Astrocyte of the cerebellum (primary cell): ENCODE measurements at places on chromosomes 4 and X.

- DNase-seq = no peak
Observed at GRCh38 chr4:123096038-123096437, 173.6 kb upstream of the NUDT6 start.

DNA sequence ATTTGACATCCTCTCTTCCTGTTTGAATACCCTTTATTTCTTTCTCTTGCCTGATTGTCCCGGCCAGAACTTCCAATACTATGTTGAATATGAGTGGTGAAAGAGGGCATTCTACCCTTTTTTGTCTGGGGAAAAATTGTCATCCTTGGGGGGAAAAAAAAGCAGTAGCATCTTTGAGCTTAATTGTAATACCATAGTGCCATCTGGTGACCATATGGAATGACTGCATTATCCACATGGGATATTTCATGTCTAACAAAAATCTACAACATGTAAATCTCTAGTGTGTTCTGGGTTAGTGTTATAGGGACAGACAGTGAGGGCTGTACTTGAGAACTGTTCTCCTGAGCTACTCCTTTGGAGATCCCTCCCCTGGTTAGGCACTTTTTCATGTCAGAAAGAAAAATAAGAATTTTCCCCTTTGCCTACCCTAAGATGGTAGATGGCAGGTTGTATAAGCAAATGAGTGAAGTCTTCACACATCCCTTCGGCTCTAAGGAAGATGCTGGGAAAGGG lies 26.0 kb downstream of the CAPN6 start:
- DNase-seq = no peak

DNA sequence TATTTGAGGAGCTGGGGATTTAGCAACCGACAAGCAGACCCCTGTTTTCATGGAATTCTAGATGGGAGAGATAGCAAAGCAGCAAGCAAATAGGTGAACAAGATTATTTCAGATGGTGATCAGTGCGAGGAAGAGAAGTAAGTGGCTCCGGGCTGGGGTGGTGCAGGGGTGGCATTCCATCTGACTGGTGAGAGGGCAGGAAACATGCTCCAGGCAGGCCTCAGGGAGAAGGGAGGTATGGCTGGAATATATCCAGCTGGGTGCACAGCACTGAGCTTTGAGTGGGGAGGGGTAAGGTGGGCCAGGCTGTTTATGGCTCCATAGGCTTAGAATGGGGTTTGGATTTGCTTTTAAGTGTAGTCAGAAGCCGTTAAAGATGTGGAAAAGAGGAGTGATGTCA lies 21.2 kb downstream of the PTTG2 start:
- DNase-seq = no peak

DNA sequence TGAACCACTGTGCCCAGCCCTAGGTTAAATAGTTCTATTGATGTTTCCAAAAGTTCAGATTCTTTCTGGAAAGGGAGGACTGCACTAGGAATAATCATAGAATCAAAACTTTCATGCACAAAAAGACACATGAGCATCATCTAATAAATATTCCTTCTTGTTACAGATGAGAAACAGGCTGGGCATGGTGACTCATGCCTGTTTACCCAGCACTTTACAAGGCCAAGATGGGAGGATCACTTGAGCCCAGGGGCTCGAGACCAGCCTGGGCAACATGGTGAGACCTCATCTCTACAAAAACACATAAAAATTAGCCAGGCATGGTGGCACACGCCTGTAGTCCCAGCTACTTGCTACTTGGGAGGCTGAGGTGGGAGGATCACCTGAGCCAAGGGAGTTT lies 27.7 kb downstream of the LARP7 start:
- no peak for DNase-seq

DNA sequence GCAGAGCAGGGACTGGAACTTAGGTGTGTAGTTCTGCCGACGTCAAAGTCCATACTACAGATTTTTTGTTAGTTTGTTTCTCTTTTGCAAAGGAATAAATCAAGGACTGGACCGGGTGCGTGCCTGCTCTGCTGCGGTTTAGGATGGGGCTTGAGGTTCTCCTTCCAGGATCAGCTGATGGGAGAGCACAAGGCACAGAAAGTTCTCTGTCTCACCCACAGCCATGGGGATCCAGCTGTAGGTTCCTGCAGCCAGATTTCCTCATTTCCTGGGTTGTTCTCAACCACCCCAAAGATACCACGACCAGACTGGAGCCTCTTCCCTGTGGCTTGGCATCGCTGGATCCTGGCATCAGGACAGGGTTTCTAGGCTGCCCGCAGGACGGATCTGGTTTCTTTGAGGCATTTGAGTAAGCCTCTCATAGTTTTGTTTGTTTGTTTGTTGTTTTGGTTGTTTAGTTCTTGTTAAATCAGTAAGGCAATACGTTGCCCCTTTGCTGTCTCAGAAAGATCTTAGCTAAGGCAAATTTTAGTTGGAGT lies 789 bp upstream of the SRPX start:
- no peak for DNase-seq

DNA sequence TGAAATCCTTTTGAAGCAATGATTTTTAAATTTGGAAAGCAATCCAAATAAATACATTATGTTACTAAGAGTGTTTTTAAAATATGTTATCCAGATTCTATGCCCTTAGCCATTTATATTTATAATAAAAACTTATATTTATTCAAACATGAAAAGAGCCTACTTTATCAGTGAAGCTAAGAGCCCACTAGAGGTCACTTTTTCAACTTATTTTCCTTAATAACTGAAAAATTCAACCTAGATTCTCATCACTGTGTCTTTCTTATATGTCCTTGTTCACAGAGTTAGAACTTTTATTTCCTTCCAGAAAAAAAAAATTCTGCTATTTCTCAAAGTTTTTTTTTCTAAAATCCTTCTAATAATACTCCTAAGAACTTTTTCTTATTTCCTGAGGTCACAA lies 23.9 kb downstream of the PRDM8 start:
- DNase-seq = no peak
